Pulmonary artery endothelial cell (primary cell): ENCODE measurements at places on chromosomes 2 and 18.

- DNase-seq = no peak
Measured at GRCh38 chr2:225122583-225123486, 80.6 kb upstream of the DOCK10 start.

GRCh38 chr2:232634206-232635150 is 1.1 kb downstream of the EFHD1 start:
- DNase-seq = no peak

GRCh38 chr2:146979746-146980145 is 865.1 kb upstream of the ACVR2A start:
- no peak for DNase-seq

- DNase-seq = no peak
Measured at GRCh38 chr2:160493227-160494028, at the start of gene RBMS1. RBMS1 (minus strand) TSS chr2:160493807; CDS start chr2:160493363, 444 bp downstream.

DNA sequence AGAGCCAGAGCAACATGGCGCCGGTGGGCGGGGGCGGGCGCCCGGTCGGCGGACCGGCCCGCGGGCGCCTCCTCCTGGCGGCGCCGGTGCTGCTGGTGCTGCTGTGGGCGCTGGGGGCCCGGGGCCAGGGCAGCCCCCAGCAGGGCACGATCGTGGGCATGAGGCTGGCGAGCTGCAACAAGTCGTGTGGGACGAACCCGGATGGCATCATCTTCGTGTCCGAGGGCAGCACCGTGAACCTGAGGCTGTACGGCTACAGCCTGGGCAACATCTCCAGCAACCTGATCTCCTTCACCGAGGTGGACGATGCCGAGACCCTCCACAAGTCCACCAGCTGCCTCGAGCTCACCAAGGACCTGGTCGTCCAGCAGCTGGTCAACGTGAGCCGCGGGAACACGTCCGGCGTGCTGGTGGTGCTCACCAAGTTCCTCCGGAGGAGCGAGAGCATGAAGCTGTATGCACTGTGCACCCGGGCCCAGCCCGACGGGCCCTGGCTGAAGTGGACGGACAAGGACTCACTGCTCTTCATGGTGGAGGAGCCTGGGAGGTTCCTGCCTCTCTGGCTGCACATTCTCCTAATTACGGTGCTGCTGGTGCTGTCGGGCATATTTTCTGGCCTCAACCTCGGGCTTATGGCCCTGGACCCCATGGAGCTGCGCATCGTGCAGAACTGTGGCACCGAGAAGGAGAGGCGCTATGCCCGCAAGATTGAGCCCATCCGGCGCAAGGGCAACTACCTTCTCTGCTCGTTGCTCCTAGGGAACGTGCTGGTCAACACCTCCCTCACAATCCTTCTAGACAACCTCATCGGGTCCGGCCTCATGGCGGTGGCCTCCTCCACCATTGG is 507 bp downstream of the CNNM4 start:
- no peak for DNase-seq

DNA sequence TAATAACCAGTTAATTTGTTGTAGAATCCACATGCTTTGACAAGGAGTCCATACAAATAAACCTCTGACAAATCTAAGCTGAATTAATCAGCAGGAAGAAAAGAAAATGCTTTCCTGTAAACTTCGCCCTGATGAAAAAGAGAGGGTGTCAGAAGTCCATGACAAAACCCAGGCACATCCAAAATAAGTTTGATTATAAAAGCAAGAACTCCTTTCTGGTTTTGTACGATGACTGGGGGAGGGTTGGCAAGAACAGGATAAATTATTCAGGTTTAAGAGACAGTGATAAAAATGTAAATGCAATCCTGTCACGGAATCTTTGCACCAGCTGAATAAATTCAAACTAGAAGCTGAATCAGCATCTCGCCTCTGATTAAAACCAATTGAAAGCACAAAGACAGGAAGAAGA is 469.2 kb upstream of the TNP1 start:
- no peak for DNase-seq
